ENCODE measurements at places on chromosomes 3 and 15. TPM values are rescaled to one million over a fixed set of nuclear protein-coding genes. Genes with fewer than 3 reads are reported as not detected.

- no peak for DNase-seq
Observed at GRCh38 chr3:103167850-103168249, 733.0 kb downstream of the ZPLD1 start.

DNA sequence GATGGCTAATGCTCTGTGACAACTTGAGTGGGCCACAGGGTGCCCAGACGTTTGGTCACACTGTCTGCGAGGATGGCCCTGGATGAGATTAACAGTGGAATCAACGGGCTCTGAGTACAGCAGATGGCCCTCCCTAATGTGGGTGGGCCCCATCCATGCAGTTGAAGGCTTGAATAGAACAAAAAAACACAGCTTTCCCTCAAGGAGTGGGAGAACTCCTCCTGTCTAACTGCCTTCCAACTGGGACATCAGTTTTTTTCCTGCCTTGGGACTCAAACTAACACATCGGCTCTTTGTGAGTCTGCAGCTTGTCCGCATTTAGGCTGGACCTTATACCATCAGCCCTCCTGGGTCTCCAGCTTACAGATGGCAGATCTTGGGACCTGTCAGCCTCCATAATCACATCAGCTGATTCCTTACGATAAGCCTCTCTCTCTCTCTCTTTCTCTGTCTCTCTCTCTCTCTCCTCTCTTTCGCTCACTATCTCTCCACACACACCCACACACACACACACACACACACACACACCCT, 20.8 kb downstream of the FAM174B start:
- no peak for DNase-seq

DNA sequence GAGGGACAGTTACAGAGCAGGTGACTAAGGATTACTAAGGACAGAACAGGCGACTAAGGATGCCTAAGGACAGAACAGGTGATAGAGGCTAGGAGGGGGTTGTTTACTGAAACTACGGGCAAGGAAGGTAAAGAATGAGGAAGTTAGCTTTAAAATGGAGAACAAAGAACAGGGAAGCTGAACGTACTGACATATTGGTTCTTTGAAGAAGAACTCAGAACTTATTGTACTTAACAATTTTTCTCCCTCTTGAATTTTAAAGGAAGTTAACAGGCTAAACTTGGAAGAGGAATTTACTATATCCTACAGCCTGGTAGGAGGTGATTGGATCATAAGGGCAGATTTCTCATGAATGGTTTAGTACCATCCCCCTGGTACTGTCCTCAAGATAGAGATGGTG, 290.2 kb downstream of the SHQ1 start:
- DNase-seq: no peak

DNA sequence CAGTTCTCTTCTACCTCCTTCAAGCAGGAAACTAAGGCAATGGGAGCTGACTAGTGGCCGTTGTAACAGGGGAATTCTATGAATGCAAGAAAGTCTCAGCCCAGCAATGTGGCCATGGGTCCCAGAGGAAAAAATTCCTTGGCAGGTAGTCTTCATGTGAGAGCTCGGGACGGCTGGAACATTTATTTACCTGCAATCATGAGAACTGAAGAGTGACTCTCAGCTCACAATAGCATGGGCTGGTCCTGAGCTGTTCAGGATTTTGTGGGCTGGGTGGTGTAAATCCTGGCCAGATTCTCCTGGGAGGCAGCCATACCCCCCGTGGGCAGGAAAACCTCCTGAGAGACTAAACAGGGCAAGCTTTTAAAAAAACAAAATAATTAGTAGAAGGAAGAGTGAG, 330.3 kb upstream of the CTNNB1 start:
- DNase-seq: no peak

PLCB2 gene
- 160 TPM for total RNA-seq

DNA sequence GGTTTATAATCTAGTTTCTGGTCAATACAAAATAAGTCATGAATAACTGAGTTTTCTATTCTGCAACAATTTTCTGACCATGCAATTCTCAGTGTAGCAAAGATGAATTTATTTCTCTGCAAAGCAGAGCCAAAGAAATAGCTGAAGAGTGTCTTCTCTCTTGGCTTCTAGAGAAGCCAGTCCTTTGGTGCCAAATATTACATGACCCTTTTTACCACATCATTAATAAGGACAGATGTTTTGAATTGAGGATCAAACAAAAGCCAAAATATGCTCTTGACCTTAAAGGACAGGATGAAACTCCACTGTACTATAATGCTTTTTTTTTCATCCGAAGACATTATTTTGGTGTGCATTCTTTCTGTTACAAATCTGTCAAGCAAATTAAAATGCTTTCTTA, 40.2 kb upstream of the OSTN start:
- no peak for DNase-seq

- no peak for DNase-seq
Observed at GRCh38 chr15:101361418-101361817, 66.4 kb upstream of the SNRPA1 start.
